ENCODE measurements at places on chromosomes 1 and 21.

DNA sequence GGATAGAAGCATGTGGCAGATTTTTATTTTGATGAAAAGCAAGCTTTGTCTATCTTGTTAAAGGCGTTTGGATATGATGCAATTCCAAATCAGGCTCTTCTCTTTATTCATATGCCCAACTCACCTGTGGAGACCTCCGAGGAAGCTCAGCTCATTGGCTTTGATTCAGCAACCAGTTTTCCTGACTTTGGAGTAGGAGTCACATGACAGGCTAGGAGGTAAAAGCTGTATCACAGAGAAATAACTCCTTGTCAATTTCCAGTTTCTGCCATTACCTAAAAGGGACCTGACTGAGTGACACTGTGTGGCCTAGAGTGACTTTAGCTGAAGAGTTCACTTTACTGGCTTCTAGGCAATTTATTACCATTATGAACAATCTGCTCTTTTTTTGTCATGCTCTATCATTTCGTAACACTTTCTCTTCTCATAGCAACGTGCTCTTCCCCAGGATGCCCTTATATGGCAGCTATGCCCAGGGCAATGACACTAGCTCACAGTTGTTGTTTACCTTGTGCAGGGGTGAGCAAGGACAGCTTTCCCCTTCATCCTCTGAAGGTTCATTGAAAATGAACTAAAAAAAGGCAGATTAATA, 107.2 kb downstream of the KCNK1 start:
- ATAC-seq, result peak; percentile 68

DNA sequence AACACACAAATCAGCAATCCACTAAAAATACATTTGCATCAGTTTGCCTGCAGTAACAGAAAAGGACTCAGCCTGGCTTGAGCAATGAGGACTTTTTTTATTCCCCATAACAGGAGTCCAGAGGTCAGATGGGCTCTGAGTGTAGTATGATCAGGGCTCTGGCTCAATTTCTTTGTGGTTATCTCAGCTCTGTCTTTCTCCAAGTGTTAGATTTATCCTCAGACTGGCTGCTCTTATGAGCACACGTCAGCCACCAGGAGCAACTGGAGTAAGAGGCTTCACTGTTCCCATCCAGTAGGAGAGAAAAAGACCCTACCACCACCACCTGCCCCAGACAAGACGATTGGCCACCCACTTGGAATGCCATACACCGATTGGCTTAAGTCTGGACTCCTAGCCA, 36.2 kb upstream of the KLHDC7A start:
- ATAC-seq, result no peak

- no peak for ATAC-seq
Measured at GRCh38 chr1:81797701-81798100, 3.0 kb upstream of the ADGRL2 start.

- peak; percentile 20 for ATAC-seq
Measured at GRCh38 chr1:235105051-235106043, 23.3 kb downstream of the TOMM20 start.

DNA sequence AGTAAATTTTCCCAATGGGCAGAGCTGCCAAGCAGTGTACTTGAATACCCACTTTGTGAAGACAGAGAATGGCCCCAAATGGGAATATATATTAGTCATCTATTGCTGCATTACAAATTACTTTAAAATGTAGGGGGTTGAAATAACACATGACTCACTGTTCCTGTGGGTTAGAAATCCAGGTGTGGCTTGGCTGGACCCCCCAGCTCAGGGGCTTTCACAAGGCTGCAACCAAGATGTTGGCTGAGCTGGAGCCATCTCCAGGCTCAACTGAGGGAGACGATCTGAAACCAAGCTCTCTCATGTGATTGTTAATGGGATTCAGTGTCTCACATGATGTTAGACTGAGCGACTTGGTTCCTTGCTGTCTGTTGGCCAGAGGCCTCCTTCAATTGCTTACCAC, 33.4 kb upstream of the ARHGAP29 start:
- ATAC-seq, result no peak

DNA sequence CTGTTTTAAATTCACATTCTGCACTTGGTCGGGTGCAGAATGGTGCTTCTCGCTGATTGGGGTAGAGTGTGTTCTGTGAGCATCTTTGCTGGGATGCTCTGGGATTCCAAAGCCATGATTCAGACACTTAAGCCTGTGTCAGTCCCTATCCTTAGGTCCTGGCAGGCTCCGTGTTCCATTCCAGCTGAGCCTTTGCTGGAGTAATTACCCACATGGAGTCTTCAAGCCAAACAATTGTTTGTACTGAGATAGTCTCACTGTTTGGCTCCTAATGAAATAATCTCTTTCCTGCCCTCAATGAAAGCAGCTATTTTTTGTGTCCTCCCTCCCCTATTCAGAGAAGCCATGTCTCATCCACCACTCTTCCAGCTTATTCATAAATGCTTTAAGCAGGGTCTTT, 18.7 kb downstream of the SMAP2 start:
- peak; percentile 33 for ATAC-seq

- peak; percentile 13 for ATAC-seq
Measured at GRCh38 chr1:15684042-15684461, at the start of gene PLEKHM2. Gene PLEKHM2 (plus strand): TSS chr1:15684320. CDS start chr1:15684559, 239 bp downstream.

DNA sequence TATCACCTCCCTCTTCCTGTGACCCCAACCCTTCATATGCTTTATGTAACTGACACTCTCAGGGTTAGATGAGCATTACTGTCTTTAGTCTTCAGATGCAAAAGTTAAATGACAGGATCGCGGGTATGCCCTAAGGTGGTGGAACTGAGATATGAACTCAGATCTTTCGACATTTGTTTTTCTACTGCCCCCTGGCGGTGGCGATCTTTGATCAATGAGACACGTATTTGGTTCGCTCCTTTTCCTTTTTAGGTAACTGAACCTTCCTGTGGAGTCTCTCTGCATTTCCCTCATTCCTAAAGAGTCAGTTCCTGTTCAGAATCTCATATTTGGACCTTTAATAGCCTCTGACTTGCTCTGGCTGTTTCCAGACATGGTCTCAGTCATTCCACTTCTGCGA, 47.8 kb upstream of the ZP4 start:
- ATAC-seq, result no peak

DNA sequence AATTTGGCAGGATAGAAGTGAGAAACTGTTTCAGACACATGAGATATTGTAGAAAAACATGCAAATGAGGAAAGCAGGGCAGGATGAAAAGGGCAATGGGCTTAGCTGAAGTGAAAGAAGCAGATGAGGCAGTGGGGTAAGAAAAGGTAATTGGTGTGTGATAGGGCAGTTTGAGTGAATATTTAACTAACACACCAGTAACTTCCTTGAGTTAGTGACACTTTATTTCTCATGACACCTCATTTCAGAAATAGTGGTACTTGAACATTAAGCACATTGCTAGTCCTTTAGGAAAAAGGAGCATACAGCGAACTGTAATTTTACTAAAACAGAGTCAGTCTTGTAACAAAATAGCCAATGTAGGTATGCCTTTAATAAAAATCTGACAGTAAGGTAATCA, 415.0 kb downstream of the DPYD start:
- ATAC-seq, result no peak

DNA sequence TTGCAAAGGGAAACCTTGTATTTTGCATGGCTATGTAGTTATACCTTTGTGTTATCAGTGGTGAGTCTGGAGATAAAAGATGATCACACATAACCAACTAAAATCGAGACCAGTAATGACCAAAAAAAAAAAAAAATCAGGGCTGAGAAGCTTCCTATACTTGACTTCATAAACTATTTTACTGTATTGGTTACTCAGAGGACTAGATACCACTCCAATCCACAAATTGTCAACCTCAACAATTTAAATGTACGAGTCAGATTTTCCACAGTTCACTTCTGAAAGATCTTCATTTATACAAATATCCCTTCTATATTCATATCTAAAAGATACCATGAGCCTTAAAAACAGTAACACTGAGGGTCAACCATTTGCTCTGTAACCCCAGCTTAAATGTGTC, 71.7 kb downstream of the NRIP1 start:
- no peak for ATAC-seq
